ENCODE measurements at places on chromosomes 2 and 18.

DNA sequence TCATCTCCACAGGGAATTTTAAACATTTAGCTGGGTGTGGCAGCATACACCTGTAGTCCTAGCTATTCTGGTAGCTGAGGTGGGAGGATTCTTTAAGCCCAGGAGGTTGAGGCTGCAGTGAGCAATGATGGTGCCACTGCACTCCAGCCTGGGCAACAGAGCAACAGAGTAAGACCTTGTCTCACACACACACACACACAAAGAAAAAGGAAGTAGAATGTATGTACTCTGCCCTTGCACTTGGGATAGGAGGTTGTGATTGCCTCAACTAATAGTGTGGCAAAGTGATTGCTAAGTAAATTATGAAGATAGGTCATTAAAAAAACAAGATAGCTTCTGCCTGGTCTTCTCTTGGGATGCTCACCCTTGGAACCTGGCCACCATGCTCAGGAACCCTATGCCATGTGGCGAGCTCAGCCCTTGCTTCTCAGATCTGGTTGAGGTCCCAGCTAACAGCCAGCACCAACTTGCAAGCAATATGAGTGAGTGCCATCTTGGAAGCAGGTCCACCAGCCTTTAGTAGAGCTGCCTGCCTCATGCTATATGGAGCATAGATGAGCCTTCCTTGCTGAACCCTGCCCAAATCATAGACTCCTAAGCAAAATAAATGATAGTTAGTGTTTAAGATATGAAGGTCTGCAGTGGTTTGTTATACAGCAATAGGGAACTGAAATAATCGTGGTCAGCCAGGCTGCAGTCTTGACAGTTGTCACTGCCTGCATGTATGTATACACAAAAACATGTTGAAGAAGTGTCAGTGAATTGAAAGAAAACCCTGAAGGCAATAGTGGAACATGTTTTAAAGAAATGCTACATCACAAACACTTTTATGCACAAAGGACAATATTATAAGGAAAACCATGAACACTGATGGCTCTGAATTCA is 30.1 kb upstream of the PNO1 start:
- DNase-seq = no peak

DNA sequence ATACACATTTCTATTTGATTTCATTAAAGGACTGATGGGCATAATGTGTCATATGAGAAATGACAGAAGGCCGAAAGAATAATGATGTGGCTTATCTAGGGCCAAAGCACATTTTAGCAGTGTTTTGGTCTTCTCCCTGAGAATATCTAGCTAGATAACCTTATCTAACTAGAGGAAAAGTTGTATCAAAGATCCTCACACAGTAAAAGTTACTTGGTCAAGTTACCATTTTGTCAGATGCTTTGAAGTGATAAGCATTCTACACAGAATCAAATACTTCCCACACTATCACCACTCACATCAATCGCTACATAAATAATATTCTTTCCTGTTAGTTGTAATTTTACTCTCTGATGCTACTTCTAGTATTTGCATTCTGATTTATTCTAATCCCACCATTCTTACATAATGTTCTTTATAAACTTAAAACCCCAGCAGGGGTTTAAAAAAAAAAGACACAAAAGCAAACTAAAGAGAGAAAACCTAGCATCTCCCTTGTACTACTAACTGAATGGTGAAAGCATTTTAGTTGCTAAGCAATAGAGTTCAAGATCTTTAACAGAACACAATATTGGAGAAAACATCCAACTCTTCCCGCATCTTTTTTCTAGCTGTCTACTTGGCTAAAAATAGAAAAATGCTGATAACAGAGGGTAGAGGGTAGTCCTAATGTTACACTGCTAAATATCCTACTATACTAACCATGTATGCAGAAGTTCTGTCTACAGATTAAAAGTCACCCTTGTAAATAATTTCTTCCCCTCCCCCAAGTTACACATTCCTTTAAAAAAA is 8.0 kb downstream of the XPO1 start:
- DNase-seq = no peak

DNA sequence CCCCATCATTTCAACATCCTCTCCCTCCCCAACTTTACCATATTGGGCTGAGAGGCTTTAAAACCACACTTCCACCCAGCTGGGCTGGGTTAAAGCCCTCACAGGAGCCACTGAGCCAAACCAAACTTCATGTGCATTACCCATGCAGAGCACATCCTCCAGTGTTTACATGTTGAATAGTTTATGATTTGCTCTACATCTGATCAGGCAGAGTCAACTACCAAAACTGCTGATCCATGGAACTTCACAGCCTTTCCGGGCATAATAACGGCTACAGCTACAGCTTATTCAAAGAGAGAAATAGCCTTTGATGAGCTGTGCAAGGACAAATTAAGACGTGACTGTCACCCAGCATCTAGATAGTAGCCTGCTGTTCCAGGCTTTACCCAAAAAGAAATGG is 39.0 kb downstream of the MAIP1 start:
- no peak for DNase-seq

DNA sequence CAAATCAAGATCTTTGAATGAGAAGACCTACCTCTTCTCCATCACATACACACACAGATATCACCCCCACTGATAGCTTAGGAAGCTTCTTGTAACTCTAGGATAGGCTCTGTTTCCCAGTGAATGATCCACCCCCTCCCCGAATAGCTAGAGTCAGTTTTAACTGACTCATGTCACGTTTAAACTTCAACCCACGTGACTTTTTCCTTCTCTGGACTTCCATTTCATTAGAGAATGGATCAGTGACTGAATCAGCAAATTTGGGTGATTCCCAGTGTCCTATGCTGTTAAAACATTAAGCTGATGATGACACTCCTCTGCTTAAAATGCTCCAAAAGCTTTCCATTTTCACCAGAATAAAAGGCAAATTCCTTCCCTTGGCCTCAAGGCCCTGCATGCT is 185.9 kb upstream of the LHCGR start:
- DNase-seq = no peak

DNA sequence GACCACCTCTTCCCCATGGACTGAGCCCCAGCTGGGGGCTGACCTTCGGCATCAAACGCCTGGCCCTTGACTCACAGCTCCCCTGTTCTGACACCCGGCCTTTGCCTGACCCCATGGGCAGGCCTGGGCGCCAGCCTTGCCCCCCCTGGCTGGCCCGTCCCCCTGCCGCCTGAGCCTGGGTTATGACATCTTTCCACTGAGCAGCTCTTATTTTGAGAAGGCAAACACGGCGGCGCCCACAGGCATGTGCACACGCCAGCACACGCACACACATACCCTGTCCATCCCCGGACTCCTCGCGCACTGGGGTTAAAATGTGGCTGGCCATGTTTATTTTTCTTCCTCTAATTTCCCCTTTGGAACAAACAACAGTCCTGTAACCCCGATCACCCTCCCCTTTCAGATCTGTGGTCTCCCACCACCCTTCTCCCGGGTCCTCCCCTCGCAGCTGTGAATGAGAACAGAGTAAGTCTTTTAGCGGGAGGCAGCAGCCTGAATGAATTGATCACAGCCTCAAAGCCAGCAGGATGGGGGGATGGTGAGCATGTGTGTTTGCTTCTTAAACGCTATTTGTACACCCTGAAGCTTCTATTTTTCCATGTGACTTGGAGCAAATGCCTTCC is 11.8 kb upstream of the ATOH8 start:
- peak; percentile 33 for DNase-seq

- no peak for DNase-seq
Observed at GRCh38 chr18:55777666-55778304, 189.8 kb upstream of the TCF4 start.

DNA sequence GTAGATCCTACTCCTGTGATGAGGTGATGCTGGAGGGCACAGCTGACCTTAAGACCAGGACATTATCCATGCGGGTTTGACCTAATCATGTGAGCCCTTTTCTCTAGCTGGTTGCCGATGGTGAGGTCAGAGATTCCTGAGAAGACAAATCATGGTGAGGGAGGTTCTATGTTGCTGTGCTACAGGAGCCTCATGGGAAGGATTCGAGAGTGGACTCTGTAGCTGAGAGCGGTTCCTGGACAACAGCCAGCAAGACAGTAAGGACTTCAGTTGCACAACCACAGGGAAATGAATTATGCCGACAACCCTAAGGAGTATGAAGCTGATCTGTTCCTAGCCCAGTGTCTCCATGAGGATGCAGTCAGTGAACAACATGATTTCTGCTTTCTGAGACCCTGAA is 80.4 kb downstream of the EPB41L3 start:
- DNase-seq = no peak

- DNase-seq = no peak
Observed at GRCh38 chr2:9988320-9988719, 36.8 kb downstream of the GRHL1 start.

DNA sequence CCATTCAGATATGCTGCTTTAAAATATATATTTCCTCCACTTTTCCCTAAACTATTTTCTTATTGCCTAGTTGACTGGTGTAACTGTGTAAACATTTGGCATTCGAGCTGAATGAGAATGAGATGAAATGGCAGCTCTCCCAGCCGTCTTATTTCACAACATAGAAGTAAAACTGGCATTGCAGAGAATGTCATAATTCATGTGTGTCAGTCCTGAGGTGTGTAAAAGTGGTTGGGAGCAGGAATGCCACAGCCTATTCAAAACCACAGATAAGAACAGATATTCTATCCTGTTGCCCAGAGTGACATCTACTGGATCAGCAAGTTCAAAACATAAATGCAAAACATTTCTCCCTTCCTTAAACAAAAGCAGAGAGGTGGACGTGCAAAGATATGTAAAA is 565.5 kb upstream of the CHAC2 start:
- peak; percentile 49 for DNase-seq
